Kidney epithelial cell (primary cell): ENCODE measurements at places on chromosomes 7 and 10. TPM values are rescaled to one million over a fixed set of nuclear protein-coding genes. Genes with fewer than 3 reads are reported as not detected.

The FZD1 gene
- total RNA-seq: 8.6 and 10.1 TPM in 2 replicates

The A1CF gene
- total RNA-seq: not detected in 2 replicates

The TUBB8 gene
- not detected in 2 replicates for total RNA-seq

The MET gene
- total RNA-seq: 158 and 161 TPM in 2 replicates

The TSPAN33 gene
- 18.0 and 22.2 TPM in 2 replicates for total RNA-seq

The AKR1C1 gene
- total RNA-seq: 1.2 and 1.5 TPM in 2 replicates

The ASAH2 gene
- 0.29 and 6.5 TPM in 2 replicates for total RNA-seq

The RAPGEF5 gene
- total RNA-seq: 0.82 and 1.1 TPM in 2 replicates

The AASS gene
- total RNA-seq: 8.5 and 10.9 TPM in 2 replicates

The STOX1 gene
- total RNA-seq: 0.21 and 0.71 TPM in 2 replicates

The PAPOLB gene
- 0.13 and 0.14 TPM in 2 replicates for total RNA-seq

The PRPS1L1 gene
- not detected in 2 replicates for total RNA-seq

The TMEM213 gene
- total RNA-seq: not detected in 2 replicates

The DMTF1 gene
- total RNA-seq: 37.3 and 40.4 TPM in 2 replicates

The GPR141 gene
- total RNA-seq: not detected in 2 replicates

The EPDR1 gene
- 26.4 and 44.1 TPM in 2 replicates for total RNA-seq

The CABCOCO1 gene
- total RNA-seq: 0.07 and 0.33 TPM in 2 replicates

The CFAP46 gene
- 3.8 and 5.1 TPM in 2 replicates for total RNA-seq

The GPR15LG gene
- not detected in 2 replicates for total RNA-seq

The PIP gene
- not detected in 2 replicates for total RNA-seq

The PBLD gene
- 3.1 and 4.5 TPM in 2 replicates for total RNA-seq

The CHST15 gene
- total RNA-seq: 18.1 and 24.2 TPM in 2 replicates

The ABCB1 gene
- total RNA-seq: 3.0 and 5.0 TPM in 2 replicates

The HOXA2 gene
- 0.34 and 1.1 TPM in 2 replicates for total RNA-seq

The NPY4R gene
- total RNA-seq: not detected in 2 replicates

The PTPRN2 gene
- total RNA-seq: 2.4 TPM in 2 replicates

The CDC123 gene
- total RNA-seq: 89.2 and 93.4 TPM in 2 replicates

The CFAP43 gene
- total RNA-seq: 0.34 and 0.75 TPM in 2 replicates

The PLXNA4 gene
- 0.14 and 5.9 TPM in 2 replicates for total RNA-seq

The TAS2R5 gene
- total RNA-seq: 0.46 and 3.7 TPM in 2 replicates

The MYOF gene
- total RNA-seq: 141 and 142 TPM in 2 replicates

The DLX6 gene
- not detected in 2 replicates for total RNA-seq

The MOGAT3 gene
- total RNA-seq: not detected in 2 replicates

The FAM241B gene
- 10.3 and 14.0 TPM in 2 replicates for total RNA-seq
